ENCODE measurements at places on chromosomes 16 and 17.
A peak's percentile ranks its signal among the peaks of the same experiment; 100 is the strongest.

GRCh38 chr17:70313086-70313852 is 143.9 kb downstream of the KCNJ2 start:
- no peak for DNase-seq

DNA sequence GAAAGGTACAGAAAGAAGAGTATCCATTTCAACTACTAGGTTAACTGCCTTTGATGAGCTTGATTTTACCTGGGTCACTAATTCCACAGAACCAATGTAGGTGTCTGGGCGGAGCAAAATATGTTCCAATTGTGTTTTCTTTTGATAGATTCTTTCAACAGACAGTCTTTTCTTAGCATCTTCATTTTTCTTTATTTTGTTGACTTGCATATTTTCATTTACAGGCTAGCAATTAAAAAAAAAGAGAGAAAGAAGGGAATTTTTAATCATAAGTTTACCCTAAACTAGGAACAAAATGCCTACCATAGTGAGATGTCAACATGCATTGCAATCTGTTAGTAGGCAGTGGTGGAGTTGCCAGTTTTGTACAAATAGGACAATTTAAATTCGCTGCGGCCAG is 1.0 kb downstream of the TOP2A start:
- DNase-seq, result no peak

- DNase-seq, result no peak
Observed at GRCh38 chr17:81863123-81863675, 2.9 kb upstream of the P4HB start.

DNA sequence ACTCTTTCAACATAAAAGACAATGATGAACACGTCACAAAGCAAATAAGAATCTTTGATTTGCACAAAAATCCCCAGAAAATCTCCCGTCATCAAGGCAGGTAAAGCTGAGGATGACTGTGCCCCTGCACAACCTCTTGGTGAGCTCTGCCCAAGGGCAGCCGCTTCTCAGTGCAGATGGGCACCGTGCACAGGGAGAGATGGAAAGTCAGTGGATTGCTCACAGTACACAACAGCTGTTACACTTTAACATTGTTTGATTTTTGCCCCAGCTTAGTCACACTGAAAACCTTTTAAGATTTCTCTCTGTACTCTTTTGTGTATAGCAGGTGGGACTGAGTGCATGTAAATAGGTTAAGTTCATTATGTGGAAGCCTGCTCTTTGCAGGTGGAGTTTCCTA is 104.2 kb downstream of the CDK5R1 start:
- no peak for DNase-seq

DNA sequence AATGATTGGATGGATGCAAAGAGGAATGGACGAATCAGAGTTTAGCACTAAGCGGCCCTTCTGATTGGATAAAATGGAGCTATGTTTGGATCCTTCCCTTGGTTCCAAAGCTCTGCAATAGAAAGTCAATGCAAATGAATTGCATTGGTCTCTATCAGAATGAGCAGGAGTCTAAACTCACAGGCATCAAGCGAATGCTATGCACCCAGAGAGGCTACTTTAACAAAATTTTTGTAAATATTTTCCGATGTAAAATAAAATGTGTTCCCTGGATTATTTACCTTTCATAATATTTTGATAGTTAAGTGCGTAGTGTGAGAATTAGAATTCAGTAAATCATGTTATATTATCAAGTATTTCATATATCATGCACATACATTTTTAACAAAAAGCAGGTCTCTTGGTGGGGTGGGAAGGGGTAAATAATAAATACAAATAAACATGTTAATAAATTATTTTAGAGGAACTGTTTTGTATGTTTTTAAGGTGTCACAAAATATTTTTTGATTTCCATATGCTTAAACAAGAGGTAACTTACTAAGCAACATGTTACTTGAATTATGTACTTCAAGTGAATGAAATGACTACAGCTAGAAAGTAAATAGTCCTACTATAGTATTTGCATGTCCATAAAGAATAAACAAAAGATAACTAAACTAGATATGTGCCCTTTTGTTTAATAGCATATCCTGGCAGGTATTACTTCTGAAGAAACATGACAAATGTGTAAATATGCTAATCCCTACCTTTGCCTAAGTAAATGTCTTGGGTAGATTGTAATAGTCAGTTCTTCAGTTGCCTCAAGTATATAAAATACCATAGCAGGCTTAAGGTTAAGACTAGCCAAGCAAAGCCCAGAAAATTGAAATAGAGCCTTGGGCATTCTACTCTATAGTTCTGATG is 4.4 kb upstream of the UNK start:
- no peak for DNase-seq

GRCh38 chr16:70434484-70435260 is 4.2 kb downstream of the ST3GAL2 start:
- DNase-seq, result no peak

GRCh38 chr16:51012396-51012795 is 138.7 kb downstream of the SALL1 start:
- DNase-seq, result no peak

DNA sequence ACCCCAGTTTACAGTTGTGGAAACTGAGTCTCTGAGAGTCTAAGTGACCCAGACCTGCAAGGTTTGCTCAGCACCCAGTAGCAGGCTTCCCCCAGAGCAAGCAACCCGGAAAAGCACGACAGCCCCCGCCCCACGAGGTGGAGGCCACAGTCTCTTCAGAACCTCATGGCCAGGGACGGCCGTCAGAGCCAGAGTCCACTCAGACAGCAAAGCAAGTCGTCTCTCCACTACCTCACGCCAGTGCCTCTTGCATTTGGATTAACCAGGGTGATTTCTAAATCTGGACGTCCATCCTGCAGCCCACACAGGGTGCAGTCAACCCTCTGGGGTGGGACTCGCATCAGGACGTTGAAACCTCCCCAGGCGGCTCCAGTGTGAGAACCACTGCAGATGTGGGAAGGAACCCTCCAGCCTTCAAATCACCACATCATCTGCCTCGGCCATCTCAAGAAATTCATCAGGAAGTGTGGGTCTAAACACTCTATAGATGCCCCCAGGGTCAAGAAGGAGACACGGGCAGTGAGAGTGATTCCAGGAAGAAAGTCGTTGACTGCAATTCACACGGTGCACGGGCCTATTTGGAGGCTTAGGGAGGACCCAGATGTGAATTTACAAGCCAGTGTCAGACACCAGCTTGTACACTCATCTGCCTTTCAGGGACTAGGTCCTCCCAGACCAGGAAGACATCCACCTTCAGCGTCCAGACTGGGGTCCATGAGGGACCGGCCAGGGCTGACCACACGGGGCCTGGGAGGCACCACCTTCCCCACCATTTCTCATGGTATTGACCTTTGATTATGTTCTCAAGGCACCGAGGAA is 20.2 kb upstream of the RBFOX3 start:
- DNase-seq, result no peak

DNA sequence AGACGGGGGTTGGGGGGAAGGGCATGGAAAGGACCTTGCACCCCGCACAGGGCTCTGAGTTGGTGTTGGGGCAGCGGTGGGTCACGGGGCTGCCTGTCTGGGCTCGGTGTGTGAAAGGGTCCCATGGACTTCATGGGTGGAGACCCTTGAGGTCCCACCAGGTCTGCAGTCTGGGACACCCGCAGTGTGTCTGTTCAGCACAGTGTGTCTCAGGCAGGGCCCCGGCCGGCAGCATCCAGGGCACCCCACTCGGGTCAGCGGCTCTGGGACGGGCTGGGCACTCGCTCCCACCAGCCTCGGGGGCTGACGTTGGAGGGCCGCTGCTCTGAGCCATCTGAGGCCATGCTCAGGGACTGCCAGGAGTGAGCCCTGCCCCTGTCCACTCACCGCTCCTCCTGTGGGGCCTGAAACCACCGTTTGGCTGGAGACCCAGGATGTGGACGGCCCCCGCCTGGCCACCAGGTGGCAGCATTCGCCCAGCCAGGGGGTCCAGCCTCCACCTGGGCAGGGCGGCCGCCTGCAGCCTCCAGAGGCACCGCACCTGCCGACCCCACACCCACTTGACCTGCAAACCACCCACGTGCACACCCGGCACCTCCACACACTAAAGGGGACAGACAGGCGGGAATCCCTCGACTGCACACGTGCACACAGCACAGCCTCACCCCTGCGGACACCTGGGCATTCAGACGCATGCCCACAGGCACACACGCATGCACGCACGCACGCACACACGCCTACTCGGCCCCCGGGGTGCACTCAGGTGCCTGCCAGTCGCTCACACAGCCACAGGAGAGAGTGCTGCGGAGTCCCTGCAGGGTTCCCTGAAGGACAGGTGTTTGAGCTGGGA is 10.1 kb upstream of the ZFPM1 start:
- DNase-seq, result peak; percentile 64

- DNase-seq, result no peak
Observed at GRCh38 chr17:20279631-20280030, 187.7 kb downstream of the LGALS9B start.

DNA sequence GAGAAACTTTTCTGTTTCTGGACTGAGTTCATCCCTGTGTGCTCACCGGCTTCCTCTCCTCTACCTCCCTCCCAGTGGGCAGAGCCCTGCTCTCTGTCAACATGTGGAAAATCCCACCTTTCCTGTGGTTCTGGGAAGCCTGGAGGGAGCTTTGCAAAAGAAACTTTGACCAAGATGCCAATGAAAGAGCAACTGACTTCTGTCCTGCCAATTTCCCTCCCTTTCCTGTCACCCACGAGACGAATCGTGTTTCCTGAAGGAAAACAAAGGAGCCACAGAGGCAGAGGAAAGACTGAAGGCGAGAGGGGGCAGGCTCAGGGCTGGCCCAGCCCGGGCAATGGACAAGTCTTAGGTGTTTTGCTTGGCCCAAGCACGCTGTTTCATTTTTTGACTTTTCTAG is 82.8 kb downstream of the PLCG2 start:
- no peak for DNase-seq

- no peak for DNase-seq
Observed at GRCh38 chr17:50210240-50211225, 9.1 kb upstream of the COL1A1 start.

GRCh38 chr17:75502721-75503329 is 12.5 kb downstream of the CASKIN2 start:
- no peak for DNase-seq

- DNase-seq, result no peak
Observed at GRCh38 chr16:66294507-66294906, 72.0 kb upstream of the CDH5 start.

- DNase-seq, result no peak
Observed at GRCh38 chr16:50428116-50428515, 59.3 kb upstream of the BRD7 start.

- no peak for DNase-seq
Observed at GRCh38 chr16:31127182-31127581, 8.3 kb downstream of the PRSS8 start.

DNA sequence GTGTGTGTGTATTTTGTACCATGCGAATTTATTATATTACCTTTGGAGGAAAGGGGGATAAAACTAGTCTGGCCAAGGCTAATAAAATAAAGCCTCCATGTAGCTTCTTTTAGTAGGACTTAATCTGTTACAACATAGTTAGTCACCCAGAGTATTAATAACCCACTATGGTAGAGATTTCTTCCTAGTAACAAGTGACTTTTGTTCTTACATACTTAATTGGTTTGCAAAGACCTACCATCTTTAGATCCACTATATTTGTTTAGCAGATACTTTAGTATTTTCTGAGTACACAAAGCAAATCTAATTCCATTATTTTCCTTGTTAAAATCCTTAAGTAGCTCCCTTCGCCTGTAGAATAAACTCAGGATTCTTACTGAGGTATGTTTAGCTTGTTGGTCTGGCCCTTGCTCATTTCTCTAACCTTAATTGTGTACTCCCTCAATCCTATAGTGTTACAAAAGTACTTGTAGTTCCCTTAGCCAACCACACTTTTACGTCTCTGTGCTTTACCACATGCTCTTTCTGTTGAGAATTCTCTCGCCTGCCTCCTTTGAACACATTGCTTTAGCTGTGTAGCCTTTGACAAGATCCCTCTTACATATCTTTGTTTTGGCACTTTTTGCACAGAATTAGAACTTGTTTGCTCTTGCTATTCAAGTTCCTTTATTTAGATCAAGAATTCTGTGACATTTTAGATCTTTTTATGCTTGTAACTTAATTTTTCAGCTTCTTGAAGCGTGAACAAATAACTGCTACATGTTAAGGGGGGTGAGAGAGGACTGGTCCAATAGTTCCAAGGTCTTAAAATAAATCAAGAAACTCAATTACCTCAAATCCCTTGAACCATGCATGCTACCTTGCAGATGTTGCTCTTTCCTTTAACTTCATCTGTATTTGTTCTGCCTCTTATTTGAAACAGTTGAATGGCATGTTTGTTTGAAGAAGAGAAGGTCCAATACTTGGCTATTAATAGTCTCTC is 23.8 kb downstream of the CLTC start:
- peak; percentile 21 for DNase-seq

GRCh38 chr16:15775209-15775608 is 81.6 kb downstream of the MYH11 start:
- DNase-seq, result no peak

- DNase-seq, result no peak
Observed at GRCh38 chr17:44776628-44777393, 18.0 kb downstream of the ADAM11 start.

DNA sequence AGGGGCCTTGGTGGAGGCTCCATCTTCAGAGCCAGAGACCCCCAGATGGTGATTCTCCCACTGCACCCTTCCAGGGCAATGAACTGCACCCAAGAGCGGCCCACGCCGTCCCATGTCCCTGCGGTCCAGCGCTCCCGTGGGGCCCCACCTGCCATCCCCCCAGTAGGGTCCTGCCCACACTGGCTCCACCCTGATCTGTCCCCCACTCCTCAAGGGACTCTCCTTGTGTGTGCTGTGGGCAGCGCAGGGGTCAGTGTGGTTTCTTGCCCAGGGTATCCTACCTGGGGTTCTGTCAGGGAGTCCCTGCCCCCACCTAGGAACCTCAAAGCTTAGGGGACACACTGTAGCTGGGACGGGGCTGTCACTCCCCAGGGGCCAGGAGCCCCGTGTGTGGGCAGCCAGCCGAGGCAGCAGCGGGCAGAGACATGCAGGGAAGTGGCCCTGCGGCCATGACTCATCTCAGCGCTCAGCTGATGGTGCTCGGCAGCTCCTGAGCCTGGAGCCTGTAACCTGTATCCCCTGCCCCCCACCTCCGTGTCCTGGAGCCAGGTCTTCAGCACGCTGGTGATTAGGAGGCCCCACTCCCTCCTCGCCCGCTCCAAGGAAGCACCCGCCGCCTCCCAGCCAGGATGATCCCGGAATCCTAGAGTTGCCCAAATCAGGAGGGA is 35.7 kb upstream of the SSTR5 start:
- no peak for DNase-seq

GRCh38 chr17:1997289-1997926 is 27.7 kb downstream of the RTN4RL1 start:
- no peak for DNase-seq

DNA sequence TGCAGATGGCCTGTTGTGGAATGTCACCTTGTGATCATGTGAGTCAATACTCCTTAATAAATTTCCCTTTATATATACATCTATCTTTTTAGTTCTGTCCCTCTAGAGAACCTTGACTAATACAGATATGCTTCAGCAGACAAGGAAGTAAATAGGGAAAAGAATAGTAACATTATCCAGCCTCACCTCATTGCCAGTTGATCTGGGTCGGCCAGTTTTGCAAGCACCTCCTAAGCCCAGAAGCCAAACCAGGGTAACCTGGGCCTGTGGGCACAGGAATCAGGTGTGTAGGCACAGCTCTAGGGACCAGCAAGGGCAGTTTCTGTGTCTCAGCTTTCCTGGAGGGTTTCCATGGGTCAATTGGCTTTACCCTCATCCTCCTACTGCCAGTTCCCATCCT is 11.9 kb upstream of the CCL17 start:
- no peak for DNase-seq
